Inflammatory macrophage treated with lipopolysaccharide for 1 hour (primary cell): ENCODE measurements at places on chromosomes 2 and 18.

GRCh38 chr2:156896294-156896693 lies 361.2 kb upstream of the GALNT5 start:
- no peak for DNase-seq

GRCh38 chr2:122634256-122634655 lies 878.8 kb downstream of the TSN start:
- DNase-seq, result no peak

DNA sequence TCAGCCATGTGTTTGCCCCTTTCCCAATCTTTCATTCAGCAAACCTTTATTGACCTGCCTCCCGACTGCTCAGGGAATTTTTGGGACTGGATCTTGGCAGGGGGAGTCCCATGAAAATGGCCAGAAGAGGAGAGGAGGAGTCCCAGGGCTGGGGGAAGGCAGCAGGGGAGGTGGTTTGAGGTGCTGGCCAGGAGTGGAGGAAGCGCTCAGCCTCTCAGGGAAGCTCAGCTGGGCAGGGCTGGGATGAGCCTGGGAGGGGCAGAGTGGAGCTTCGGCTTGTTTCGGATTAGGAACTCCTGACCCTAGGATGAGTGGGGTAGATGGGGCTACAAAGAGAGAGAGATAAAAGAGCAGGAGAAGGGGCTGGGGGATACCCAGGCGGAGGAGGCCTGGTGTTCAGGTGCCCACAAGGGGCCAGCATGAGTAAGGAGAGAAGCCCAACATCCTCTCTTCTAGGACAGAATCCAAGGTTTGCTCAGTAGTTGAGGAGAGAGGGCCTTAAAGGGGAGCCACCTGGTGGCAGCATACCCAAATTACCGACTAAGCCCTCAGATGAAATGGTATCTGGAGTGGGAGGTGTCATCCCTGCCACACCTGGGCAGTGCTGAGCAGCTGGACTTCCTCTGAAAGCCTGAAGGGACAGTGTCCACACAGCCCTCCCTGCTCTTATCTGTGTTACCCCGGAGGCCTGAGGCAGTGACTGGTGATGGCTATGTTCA lies 91.1 kb downstream of the INHBB start:
- peak; percentile 27 for DNase-seq

DNA sequence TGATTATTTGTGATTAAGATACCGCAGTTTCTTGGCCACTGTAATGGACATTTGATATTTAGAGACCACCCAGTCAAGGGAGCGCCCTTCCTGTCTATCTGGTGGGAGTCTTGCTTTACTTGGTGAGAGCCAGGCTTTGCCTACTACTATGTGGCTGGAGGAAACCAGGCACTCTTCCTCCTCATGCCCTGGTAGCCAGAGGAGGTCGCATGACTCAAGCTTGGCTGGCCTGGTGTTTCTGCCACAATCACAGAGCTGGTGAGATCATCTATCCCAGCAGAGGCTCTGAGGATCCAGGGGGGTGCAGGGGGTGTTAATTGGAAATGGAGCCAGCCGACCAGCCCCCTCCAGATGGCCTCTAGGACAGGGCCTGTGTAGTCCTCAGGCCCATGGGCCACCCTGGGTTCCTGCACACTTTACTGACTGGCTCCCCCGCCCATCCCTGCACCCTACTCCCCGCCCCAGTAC lies 46.8 kb upstream of the BIN1 start:
- DNase-seq, result no peak

- DNase-seq, result no peak
Measured at GRCh38 chr2:221689140-221689539, 117.0 kb upstream of the EPHA4 start.

GRCh38 chr2:135773917-135774316 lies 32.3 kb downstream of the UBXN4 start:
- DNase-seq, result peak; percentile 45

- DNase-seq, result no peak
Measured at GRCh38 chr2:18605115-18605514, 15.7 kb upstream of the NT5C1B start.

DNA sequence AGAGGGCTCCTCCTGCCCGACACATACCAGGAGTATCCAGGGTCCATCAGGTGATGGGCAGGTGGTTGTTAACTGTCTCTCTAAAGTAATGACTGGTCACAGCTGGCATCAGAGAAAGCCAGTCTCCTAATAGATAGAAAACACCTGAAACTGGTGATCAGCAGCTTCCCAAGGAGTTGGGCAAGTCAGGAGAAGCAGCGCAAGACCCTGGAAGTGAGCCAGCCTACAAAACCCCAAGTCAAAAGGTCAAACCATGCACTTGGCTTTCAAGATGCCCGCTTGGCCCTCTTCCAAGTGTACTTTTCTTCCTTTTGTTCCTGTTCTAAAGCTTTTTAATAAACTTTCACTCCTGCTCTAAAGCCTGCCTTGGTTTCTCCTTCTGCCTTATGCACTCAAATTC lies 815.2 kb downstream of the DCDC2C start:
- DNase-seq, result no peak

DNA sequence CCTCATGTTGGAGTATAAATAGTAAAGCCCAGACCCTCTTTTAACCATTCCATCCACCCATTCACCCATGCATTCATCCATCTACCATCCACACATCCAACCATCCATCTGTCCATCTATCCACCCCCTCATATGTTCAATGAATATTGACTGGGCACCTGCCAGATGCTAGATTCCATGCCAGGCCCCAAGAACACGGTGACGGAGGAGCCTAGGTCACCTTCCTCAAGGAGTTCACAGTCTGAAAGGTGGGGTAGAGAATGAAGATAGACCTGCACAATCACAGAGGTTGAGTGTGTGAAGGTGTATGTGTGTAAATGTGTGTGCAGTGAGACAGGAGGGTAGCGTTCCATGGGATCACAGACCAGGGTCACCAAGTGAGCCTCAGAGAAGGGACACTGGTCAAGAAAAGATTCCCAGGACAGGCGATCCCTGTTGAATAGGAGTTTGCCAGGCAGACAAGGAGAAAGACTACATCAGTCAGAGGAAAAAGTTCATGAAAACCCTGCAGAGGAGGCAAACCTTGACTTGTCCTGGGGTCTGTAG lies 287.2 kb downstream of the CYP26B1 start:
- DNase-seq, result no peak

DNA sequence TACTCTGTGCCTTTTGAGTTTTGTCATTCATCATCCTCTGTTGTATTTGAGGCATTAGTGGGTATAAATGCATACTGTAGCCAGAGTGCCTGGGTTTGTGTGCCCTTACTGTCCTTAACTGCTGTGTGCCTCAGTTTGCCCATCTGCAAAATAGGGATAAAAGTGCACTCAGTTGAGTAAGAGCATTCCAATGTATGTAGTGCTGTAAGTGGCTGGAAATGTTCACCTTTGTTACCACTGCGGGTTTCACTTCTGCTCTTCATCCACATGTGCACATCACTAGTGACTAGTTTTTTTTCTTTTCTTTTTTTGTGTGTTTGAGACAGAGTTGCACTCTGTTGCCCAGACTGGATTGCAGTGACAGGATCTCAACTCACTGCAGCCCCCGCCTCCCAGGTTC lies 39.9 kb downstream of the PLEKHB2 start:
- no peak for DNase-seq

- no peak for DNase-seq
Measured at GRCh38 chr18:36411745-36412168, 114.2 kb downstream of the FHOD3 start.

GRCh38 chr2:69177785-69178636 lies 165.0 kb downstream of the ANTXR1 start:
- DNase-seq, result peak; percentile 87

- no peak for DNase-seq
Measured at GRCh38 chr2:30675758-30676157, 131.5 kb downstream of the CAPN13 start.

- DNase-seq, result no peak
Measured at GRCh38 chr2:233258211-233258610, 6.7 kb downstream of the ATG16L1 start.

DNA sequence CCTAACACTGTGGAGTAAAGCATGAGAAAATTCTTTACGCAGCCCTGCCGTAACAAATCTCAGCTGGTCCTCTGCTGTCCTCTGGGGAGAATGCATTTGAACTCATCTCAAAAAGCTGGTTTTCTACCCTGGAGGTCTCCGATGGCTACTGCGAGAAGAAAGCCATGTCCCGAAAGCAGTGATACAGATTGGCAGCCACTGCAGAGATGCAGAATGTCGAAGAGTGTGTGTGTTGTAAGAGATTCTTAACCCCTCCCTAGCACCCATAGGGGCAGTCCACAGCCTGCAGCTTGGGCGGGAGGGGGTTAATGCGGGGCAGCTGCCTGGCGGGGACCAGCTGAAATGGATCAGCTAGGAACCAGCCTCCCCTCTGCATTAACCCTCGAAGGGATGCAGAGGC lies 235.9 kb downstream of the ZNF516 start:
- DNase-seq, result no peak

GRCh38 chr18:79912409-79912991 lies 39.0 kb downstream of the SLC66A2 start:
- no peak for DNase-seq

- DNase-seq, result peak; percentile 18
Measured at GRCh38 chr2:196823750-196824522, 14.8 kb upstream of the C2orf66 start.

DNA sequence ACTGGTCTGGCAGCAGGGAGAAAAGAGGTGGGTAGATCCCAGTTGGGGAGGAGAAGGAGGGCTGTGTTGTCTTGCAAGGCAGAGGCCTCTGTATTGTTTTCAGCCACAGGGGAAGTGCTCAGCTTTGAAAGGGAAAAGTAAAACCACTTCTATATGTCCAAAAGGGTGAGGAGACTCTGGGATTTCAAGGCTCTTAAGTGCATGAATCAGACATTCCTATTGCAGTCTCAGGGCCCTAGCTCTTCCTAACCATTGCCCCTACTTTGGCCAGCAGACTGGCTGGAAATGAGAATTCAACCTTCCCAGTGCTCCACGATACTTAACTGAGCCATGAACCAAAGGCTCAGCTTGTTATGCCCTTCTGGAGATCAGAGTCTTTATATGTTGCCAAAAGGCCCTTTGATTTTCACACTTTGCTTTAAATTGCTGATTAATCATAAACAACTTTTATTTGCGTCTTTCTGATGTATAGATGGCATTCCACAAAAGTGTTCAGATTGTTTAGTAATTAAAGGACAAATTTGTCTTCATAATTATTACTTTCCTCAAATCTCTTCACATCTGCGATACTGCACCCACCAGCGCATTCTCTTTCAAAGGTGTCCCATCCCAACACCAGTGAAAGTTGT lies 313.8 kb upstream of the MMADHC start:
- no peak for DNase-seq

- DNase-seq, result no peak
Measured at GRCh38 chr2:106011380-106011779, 182.7 kb downstream of the UXS1 start.

DNA sequence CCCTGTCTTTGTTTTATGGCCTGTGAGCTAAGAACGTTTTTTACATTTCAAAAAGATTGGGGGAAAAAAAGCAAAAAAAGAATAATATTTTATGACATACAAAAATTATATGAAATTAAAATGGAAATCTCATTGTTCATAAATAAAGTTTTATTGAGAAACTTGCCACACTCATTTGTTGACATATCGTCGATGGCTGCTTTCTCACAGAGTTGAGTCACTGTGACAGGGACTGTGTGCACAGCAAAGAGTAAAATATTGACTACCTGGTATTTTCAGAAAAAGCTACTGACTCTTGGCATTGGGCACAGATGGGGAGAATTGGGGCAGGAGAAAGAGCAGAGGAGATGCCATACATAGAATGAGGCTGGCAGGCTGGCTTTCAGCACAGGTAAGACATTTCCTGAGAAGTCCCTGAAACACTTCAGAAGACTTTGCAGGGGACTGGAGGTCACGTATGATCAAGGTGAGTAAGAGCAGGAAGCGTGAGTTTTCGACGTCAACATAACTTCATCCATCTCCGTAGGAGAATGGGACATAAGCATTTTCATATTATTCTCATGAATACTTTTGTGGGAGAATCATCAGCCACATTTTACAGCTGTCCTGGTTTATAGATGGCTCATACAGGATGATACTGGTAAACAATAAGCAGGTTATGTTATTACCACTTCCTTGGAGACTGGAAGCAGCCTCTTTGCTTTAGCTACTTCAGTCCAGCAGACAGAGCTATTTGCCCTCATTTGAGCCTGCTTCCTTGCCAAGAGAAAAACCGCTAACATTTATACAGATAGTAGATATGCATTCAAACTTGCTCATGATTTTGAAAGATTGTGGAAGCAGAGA lies 32.5 kb upstream of the PUM2 start:
- DNase-seq, result no peak

DNA sequence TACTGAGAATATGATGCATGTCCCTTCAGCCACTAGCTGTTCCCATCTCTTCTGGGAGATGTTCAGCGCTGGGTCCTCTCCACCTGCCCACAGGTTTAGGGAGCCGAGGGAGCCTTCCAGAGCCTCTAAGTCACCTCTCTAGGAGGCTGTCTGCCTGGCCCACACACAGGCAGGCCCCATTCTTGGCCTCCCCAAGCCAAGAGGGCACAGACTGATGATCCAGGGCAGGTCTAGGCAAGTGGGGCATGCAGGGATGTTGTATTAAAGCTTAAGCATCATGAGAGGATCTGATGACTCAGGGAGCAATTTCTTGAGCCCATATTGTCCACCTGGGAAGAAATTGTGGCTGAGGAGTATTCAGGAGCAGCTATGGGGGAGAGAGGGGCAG lies 19.9 kb downstream of the TMSB10 start:
- no peak for DNase-seq

DNA sequence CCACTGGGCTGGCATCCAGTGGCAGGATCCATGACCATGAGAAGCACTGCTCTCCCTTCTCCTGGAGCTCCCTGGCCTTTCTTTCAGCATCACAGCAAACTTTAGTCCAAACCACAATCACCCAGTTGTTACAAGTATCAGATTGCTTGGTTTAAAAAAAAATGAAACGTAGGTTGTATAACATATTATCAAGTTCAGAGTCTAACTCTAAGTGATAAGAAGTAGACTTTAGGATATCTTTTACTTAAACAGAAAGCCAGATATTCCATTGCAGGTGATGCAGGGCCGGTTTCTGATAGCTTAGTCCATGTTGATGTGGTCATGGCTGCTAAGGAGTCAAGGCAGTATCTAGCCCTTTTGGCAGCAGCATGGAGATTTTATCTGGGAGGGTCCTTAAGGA lies 24.5 kb downstream of the SLC14A1 start:
- DNase-seq, result no peak

DNA sequence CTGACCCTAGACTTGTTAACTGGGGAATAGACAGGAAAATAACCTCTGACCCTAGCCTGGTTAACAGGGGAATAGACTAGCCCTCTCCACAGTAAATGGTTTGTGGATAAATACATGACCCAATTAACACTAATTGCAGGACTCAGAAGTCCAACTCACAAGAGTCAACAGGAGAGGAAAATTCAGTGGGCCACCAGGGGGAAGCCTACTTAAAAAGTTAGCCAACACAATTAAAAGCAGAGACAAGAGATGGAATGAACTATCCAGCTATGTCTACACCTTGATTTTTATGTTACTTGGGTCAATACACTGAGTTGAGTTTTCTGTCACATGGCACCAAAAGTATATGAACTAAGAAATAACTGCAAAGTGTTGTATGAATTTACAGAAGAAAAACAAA lies 158.8 kb upstream of the SLC39A10 start:
- DNase-seq, result peak; percentile 73

- DNase-seq, result no peak
Measured at GRCh38 chr18:13620206-13620672, 106.1 kb downstream of the FAM210A start.
